ENCODE measurements at places on chromosomes 16 and 17. TPM values are rescaled to one million over a fixed set of nuclear protein-coding genes. Genes with fewer than 3 reads are reported as not detected.

The SEZ6L2 gene
- total RNA-seq = 0.22 TPM

The USP6 gene
- not detected for total RNA-seq

The CTRB1 gene
- not detected for total RNA-seq

The TNP2 gene
- not detected for total RNA-seq

The LPO gene
- not detected for total RNA-seq

The PIPOX gene
- not detected for total RNA-seq

The P4HB gene
- 2,056 TPM for total RNA-seq

The KRTAP1-1 gene
- total RNA-seq = not detected

The KRT15 gene
- 2,833 TPM for total RNA-seq

- no peak for DNase-seq
These were observed 418.7 kb upstream of the DYNLRB2 start for GRCh38 chr16:80122115-80122514.

DNA sequence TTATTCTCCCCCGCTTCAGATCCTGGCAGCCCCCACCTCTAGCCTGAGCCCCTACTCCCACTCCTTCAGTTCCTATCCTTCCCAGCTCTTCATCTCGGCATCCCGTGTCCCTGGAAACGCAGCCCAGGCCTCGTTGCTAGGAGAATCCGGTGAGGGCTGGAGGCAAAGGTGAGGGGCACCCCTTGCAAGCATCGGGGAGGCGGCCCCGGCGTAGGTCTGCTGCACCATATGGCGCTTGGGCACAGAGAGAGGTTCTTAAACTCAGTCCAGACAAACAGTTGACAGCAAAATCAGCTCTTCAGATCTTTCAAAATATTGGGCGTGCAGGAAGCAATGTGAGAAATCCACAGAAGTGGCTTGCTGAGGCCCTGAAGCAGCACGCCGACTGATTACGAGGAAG, 15.0 kb downstream of the SLC38A8 start:
- no peak for DNase-seq

DNA sequence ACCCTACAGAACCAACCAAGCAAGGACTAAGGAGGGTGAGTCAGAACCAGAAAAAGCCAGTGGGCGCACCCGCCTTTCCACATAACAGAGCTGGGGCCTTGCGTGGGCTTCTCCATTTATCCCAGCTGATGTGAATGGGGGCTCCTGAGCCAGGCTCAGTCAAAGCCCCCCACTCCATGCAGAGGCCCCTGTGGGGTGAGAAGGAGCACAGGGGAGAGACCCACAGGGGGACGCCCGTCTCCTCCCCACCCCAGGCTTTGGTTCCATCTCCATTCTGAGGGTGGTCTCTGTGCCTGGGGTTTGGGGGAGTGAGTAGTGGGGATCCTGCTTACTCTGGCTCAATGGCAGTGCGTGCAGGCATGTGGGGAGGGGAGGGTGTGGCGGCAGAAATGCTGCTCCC, 210.1 kb upstream of the TNRC6C start:
- DNase-seq = no peak

- no peak for DNase-seq
These were observed 10.0 kb downstream of the ALDH3A1 start for GRCh38 chr17:19738073-19738449.

- no peak for DNase-seq
These were observed 4.1 kb downstream of the NOTUM start for GRCh38 chr17:81956607-81957589.

GRCh38 chr16:68049449-68049848, 26.4 kb downstream of the DUS2 start:
- DNase-seq = no peak

DNA sequence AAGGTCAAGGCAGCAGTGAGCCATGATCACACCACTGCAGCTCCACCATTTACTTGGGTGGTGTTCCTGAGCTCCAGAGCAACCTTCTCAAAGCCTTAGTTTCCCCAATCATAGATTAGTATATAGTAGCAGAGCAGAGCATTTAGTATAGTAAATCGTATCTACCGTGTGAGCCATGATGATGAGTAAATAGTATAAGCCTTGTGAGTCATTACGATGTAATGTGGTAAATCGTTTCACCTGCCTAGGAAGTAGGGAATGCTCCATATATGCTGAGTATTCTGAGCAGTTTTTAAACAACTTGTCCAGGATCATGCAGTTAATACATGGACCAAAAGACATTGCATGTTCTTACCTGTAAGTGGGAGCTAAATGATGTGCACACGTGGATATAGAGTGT, 66.4 kb downstream of the SCNN1B start:
- DNase-seq = no peak

DNA sequence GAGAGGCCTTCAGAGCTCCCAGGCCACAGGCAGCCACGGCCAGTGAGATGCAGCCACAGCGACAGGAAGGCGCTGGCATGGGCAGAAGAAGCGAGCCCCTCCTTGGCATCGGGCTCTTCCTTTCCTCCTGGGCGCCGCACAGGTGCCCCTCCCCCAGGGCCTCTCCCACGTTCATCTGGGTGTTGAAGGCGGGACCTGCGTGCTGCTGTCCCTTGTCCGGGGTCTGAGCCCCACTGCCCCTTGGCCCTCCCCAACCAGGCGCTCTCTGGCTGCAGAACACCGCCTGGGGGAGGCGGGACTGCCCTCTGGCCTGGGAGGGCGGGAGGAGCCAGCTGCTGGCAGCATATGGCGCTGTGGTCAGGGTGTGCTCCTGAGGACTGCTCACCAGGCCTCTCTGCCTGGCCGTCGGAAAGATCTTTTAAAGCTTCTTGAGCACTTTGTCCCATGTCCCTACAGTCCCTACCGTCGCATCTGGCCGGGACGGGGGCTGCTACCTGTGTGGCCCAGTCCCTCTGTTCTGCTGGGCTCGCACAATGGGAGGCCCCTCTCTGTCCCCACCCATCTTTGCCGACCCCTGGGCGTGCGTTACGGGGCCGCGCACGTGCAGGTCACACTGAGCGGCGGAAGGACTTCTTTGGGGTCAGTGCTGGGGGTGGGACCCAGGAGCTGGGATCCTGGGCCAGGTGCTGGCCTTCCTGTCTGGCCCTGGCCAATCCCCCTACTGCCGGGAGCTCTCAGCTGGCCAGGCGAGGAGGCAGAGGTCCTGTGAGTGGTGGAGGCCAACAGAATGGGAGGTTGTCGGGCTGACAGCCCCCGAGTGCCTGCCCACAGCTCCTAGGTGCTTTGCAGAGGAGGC, 1.7 kb downstream of the SLC25A10 start:
- no peak for DNase-seq

DNA sequence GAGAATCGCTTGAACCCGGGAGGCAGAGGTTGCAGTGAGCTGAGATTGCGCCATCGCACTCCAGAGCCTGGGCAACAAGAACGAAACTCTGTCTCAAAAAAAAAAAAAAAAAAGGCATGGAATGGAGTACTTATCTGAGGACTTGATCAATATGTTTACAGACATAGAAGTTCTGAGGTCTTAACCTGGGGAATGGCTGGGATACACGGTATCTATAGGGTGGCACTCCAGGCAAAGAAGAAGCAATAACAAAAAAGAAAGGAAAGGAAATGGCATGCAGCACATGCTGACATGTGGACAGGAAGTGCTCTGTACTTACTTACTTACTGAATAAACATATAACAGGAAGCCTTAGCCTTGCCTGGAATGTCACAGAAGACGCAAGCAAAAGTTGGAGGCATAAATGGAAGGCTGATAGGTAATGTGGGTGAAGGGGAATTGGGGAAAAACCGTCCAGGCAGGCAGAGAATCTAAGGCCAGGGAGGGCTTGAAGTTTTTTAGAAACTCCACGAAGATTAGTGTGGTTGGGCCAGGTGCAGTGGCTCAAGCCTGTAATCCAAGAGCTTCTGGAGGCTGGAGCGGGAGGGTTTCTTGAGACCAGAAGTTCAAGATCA, 10.1 kb upstream of the SPOP start:
- DNase-seq = no peak

DNA sequence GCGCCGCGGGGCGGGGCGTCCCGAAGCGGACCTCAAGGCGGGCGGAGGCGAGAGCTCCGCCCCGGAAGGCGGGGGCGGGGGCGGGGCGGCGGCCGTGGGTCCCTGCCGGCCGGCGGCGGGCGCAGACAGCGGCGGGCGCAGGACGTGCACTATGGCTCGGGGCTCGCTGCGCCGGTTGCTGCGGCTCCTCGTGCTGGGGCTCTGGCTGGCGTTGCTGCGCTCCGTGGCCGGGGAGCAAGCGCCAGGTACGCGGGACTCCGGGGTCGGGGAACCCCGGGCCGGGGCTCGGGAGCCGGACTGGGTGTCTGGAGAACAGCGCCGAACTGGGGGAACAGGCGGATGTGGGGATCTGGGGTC, at the start of gene TNFRSF12A:
Gene TNFRSF12A (plus strand): TSS at position 122 of the 357 bp plus-strand sequence. CDS start 30 bp downstream, at position 152.
- DNase-seq = no peak

DNA sequence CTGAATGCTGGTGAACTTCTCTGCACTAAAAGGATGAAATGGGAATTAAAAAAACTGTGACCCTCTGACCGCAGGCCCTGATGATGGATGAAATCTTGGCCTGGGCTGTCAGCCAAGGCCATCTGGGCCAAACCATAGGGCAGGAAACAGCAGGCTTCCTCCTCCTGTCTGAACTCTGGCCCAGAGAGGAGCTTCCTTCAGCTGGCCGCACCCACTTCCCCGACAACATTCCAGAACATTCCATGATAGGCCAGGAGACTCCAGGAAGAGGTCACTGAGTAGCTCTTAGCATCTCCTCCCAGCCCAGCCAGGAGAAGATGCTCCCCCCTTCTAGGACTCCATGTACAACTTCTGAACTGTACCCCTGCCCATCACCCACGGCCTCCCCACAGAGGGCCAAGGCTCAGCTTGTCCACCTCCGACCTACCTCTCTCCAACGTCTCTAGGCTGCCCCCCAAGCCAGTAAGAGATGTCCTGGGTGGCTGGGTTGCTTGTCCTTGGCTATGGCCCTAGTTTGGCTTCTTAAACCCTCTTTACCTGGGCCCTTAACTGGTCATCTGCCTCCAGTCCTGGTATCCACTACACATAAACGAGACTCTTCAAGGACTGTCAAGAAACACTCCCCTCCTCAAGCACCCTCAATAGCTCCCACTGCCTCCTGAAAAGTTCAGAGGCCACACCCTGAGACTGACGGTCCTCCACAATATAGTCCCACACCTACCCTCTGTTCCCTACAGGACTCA, 1.7 kb downstream of the RPH3AL start:
- no peak for DNase-seq

GRCh38 chr17:48064638-48065037, 16.5 kb downstream of the NFE2L1 start:
- DNase-seq = no peak

- no peak for DNase-seq
These were observed 35.3 kb upstream of the ACSM2B start for GRCh38 chr16:20611350-20611902.

Measured in esophagus squamous epithelium (tissue), 5 donors.